HTR-8/SVneo (cell line): ENCODE measurements at places on chromosomes 11 and 22.
A peak's percentile ranks its signal among the peaks of the same experiment; 100 is the strongest.

- no peak for DNase-seq
Measured at GRCh38 chr22:45129703-45130524, 33.8 kb upstream of the NUP50 start.

- DNase-seq: no peak
Measured at GRCh38 chr22:31339148-31339832, 6.9 kb downstream of the PATZ1 start.

DNA sequence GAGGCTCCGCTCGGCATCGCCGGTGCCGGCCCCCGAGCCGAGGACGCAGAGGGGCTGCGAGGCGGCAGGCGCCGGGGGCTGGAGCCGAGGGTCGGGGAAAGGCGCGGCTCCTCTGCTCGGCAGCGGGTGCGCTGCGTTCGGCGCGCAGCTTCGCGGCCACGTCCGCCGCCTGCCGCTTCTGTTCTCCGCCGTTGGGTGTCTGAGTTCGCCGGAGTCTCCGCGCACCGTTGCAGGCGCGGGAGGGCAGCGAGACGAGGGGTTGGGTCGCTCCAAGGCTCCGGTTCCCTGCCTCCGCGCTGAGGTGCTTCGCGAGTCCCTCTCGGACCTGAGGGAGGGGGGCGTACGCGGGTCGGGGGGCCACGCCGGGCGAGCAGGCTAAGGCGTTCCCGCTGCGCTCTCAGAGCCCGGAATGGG, 347 bp downstream of the MN1 start:
- peak; percentile 20 for DNase-seq

GRCh38 chr22:34278121-34278520, 357.8 kb upstream of the LARGE1 start:
- no peak for DNase-seq

- no peak for DNase-seq
Measured at GRCh38 chr22:19923914-19924513, 17.6 kb upstream of the COMT start.

- DNase-seq: no peak
Measured at GRCh38 chr11:12280838-12281565, 96.4 kb upstream of the PARVA start.

GRCh38 chr11:16311831-16312230, 44.5 kb downstream of the SOX6 start:
- DNase-seq: no peak

DNA sequence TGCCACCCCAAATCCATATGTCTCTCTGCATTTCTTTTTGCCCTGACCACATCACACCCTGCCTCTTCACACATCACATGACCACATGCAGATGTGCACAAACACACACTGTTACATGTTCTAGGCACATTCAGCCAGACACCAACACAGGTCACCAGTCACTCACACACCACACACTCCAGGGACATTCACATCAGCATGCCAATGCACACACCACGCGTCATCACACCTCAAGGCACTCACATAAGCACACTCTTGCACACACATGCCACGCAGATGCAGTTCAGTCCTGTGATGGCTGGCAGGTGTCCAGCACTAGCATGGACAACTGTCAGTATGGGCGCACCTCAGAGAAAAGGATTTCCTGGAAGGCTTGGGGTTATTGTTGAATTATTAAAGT, 77.0 kb upstream of the MYOD1 start:
- DNase-seq: no peak

DNA sequence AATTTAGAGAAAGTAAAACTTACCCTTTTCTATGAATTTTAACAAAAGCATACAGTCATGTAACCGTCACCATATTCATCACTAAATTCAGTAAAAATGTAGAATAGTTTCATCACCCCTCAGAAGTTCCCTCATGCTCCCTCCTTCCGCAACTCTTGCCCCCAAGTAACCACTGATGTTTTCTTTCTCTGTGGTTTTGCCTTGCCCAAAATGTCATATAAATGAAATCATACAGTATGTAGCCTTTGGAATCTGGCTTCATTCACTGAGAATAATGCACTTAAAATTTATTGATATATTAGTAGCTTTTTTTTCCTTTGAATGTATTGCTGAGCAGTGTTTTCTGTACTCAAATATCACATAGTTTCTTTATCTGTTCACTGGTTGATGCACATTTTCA, 60.1 kb downstream of the DCUN1D5 start:
- DNase-seq: no peak

DNA sequence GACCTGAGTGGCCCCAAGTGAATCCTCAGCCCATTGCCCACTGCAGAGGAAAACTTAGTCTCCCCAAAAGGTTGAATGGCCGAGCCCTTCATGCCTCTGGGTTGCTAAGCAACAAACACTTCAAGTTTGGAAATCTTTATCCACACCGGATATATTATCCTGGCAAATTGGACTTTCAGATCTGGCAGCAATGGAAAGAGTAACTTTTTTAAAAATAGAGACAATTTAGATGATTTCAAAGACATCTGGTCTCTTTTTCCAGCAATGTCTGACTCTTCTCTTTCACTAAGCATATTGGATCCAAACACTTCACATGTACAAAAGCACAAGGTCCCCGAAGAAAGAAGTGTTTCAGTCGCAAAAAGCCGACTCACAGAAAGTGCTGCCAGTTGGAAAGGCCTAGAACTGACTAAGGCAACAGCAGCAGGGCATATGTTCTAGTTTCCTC, 505.3 kb downstream of the SOX6 start:
- no peak for DNase-seq

GRCh38 chr11:28951191-28951590, 843.0 kb downstream of the METTL15 start:
- DNase-seq: no peak
